ENCODE measurements at places on chromosomes 2 and 18.

GRCh38 chr18:49646873-49647272 is 85.0 kb downstream of the LIPG start:
- DNase-seq = no peak

- no peak for DNase-seq
These were observed 115.5 kb upstream of the ITGA6 start for GRCh38 chr2:172311921-172312345.

DNA sequence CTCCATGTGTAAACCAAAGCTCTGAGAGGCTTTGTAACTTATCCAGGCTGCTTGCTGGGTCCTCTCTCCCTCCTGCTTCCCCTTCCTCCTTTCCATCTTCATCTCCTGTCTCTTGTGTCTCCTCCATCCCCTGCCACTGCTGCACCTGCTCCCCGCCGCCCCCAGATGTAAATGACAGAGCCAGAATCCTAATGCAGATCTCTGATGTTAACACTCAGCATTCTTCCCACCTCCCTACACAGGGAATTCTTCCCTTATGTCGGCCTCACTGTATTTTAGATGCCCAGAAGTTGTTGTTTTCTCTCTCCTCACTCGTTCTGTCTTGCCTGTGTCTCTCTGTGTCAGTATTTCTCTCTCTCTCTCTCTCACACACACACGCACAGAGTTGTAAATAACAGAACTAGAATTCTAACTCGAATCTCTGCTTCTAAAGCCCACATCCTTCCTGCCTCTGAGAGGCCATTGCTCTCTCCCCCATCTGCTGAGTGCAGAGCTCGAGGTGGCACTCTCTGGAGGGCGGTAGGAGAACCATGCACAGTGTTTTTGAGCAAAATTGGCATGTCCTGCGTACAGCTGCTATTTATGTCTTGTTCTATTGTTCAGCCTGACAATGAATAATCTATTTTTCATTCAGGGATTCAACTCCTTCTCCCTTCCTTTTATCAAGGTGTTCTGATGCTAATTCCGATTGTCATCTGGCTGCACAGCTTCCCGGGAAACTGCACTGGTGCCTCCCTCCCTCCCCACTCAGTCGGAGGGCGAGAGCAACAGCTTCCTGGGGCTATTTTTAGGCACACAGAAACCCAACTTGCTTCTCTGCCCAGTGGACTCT is 219.9 kb downstream of the SH3RF3 start:
- no peak for DNase-seq

DNA sequence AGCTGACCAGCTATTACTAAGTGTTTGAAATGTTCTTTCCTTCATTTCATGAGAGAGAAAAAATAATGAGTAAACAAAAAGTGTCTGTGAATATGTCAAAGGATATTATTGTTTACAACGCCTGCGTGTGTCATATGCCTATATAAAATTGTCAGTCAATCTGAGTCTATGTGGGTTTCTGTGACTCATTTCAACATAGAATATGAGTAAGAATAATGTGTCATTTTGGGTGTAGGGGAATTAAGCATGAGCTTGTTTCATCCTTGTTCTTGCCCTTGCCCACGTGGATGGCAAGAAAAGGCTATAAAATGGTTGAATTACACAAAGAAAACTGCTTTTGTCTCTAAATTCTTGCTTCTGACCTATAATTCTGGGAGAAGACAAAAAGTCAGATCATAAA is 466.0 kb downstream of the PTH2R start:
- DNase-seq = no peak

Measured in AG08396 (cell line).